Esophagus squamous epithelium (tissue), 5 donors: ENCODE measurements at places on chromosomes 13 and 19. TPM values are rescaled to one million over a fixed set of nuclear protein-coding genes. Genes with fewer than 3 reads are reported as not detected.

Gene ATP4A
- total RNA-seq = not detected

Gene VSTM2B
- total RNA-seq = not detected

Gene KLF16
- 9.0 TPM for total RNA-seq

Gene NLRP11
- total RNA-seq = not detected

Gene ZNF99
- total RNA-seq = not detected

Gene CRLF1
- total RNA-seq = 14.0 TPM

Gene ZNF530
- 3.9 TPM for total RNA-seq

Gene CALR3
- not detected for total RNA-seq

Gene C1QTNF9B
- not detected for total RNA-seq

Gene FBXO17
- 8.8 TPM for total RNA-seq

Gene CCDC169
- total RNA-seq = 0.35 TPM

Gene TMEM272
- not detected for total RNA-seq

Gene USHBP1
- not detected for total RNA-seq

Gene NALCN
- 0.57 TPM for total RNA-seq

Gene SWSAP1
- total RNA-seq = 1.0 TPM

Gene NXNL1
- total RNA-seq = not detected

Gene APC2
- under 0.01 TPM for total RNA-seq

Gene SOX21
- total RNA-seq = 6.7 TPM

Gene WDR87
- total RNA-seq = not detected

Gene SH2D3A
- total RNA-seq = 48.4 TPM

Gene DENND1C
- total RNA-seq = 1.5 TPM

Gene SKA3
- 5.1 TPM for total RNA-seq

Gene KCNRG
- total RNA-seq = 2.9 TPM

Gene NRTN
- 1.5 TPM for total RNA-seq

Gene HOMER3
- total RNA-seq = 10.7 TPM

Gene VSTM1
- total RNA-seq = not detected

Gene OLFM2
- 8.6 TPM for total RNA-seq

Gene SHD
- total RNA-seq = not detected

Gene SMAD9
- 0.88 TPM for total RNA-seq

Gene NDUFA7
- total RNA-seq = 23.8 TPM

Gene HCN2
- 0.29 TPM for total RNA-seq

Gene ZNF793
- total RNA-seq = 3.4 TPM

Gene OR10H2
- not detected for total RNA-seq

Gene UBE2L5
- not detected for total RNA-seq

Gene DNM2
- 99.8 TPM for total RNA-seq

Gene GPR180
- 3.1 TPM for total RNA-seq

Gene SBSN
- total RNA-seq = 486 TPM

Gene KLK10
- 130 TPM for total RNA-seq

Gene ZNF714
- total RNA-seq = 14.9 TPM

Gene ZNF253
- 3.8 TPM for total RNA-seq

Gene TFPT
- 8.1 TPM for total RNA-seq

Gene CPAMD8
- total RNA-seq = 1.3 TPM

Gene CNN1
- total RNA-seq = 34.5 TPM

Gene SULT2A1
- not detected for total RNA-seq

Gene ADM5
- total RNA-seq = 2.5 TPM
